MCF 10A (cell line): ENCODE measurements at places on chromosomes 6 and 20. TPM values are rescaled to one million over a fixed set of nuclear protein-coding genes. Genes with fewer than 3 reads are reported as not detected.
A peak's percentile ranks its signal among the peaks of the same experiment; 100 is the strongest.

- DNase-seq: no peak
Measured at GRCh38 chr6:63672582-63673129, 37.1 kb downstream of the PHF3 start.

GRCh38 chr6:19578481-19578880 lies 258.7 kb upstream of the ID4 start:
- DNase-seq: no peak

- DNase-seq: no peak
Measured at GRCh38 chr20:2460752-2461424, 9.7 kb downstream of the SNRPB start.

GRCh38 chr6:51777618-51778017 lies 309.8 kb downstream of the PKHD1 start:
- DNase-seq: no peak

DNA sequence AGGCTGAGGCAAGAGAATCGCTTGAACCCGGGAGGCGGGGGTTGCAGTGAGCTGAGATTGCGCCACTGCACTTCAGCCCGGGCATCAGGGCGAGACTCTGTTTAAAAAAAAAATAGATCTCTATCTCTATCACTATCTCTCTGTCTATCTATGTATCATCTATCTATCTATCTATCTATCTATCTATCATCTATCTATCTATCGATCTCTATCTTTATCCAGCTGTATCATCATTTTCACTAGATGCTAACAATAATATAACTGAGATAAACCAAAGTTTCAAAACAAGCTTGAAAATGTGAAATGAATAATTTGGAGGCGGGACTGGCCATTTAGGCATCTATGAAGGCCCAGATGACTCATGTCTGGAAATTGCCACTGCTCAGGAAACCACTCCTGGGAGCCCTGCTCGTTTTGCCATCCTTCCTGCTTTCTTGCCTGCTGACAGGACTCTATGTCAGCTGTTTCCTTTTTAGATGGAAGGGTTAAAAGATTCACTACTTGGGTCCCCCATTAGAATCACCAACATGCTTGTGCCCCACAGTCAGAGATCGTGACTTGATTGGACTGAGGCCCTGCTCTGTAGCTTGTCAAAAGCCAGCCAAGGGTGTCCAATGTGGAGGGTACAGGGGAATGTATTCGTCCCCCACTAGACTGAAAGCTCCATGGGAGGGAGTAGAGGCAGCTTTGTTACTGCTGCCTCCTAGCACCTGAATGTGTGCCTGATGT lies 61.7 kb downstream of the UTRN start:
- peak; percentile 83 for DNase-seq

GRCh38 chr6:30443657-30444450 lies 45.5 kb upstream of the HLA-E start:
- peak; percentile 31 for DNase-seq

DNA sequence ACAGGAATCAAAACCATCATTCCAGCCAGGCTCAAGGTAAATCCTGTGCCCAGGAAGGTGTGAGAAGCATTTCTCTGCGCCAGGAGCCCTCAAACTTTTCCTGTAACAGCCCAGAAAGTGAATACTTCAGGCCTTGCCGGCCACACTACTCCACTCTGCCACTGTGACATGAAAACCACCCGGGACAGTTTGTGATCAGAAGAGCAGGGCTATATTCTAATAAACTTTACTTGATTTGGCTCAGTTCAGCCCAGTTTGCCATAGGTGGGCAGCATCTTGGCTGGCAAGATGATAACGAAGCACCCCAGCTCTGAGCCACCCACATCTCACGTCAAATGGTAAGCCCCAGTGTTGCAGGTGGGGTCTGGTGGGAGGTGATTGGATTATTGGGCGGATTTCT lies 249.4 kb downstream of the DLL1 start:
- DNase-seq: no peak

DNA sequence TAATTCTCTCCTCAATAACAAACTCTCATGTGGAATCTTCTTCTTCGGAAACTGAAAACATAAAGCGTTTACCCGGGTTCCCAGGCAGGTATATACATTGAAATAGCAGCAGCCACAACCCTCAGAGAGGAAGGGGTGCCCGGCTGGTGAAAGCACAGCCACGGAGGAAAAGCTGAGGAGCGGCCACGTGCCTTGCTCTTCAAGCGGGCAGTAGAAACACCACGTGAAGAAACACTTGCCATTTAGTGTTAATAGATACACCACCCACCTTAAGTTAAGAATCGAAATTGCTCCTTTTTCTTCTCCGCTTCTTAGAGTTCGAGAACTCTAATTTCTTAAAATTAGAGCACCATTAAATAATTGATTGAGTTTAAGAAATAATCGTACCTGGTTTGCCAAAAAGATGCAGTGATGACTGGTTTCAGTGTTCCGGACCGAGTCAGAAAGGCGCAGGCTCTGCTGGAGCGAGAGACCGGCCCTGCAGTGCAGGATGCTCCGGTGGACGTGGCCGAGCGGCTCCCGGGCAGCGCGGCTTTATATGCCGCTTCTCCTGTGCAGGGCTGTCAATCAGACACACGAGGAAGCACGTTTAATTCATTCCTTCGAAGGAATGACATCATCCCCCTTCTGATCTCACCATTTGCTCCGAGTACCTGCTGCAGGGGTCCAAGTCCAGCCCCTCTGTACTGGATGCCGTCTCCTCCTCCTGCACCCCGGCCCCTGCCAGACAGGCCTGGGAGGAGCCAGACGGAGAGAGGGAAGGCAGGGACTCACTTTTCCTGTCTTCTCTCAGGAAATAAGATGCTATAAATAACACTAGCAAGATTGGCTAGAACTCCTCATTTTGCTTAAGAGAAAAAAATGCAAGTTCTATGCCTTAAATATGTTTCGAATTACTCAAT lies at the start of gene THBS2:
THBS2 (minus strand) TSS at position 510 of the 902 bp plus-strand sequence. CDS start 3,062 bp downstream, outside the sequence.
- no peak for DNase-seq

- DNase-seq: no peak
Measured at GRCh38 chr6:157304899-157305663, 18.2 kb downstream of the TMEM242 start.

DNA sequence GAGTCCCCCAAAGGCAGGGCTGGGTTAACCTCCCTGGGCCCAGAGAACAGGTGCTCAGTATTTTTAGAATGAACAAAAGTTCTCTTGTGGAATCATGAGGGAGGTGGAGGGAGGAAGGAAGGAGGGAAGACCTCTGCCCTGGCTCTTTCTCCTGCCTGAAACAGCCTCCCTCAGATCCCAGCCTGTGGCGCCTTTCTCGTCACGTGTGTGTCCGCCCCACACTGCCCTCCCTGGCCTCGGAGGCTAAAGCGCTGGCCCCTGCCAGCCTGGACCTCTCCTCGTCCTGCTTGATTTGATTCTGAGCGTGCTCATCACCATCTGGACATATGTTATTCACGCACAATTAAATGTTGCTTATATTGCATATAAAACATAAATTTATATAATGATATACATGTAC lies 40.9 kb downstream of the PHACTR3 start:
- no peak for DNase-seq

DNA sequence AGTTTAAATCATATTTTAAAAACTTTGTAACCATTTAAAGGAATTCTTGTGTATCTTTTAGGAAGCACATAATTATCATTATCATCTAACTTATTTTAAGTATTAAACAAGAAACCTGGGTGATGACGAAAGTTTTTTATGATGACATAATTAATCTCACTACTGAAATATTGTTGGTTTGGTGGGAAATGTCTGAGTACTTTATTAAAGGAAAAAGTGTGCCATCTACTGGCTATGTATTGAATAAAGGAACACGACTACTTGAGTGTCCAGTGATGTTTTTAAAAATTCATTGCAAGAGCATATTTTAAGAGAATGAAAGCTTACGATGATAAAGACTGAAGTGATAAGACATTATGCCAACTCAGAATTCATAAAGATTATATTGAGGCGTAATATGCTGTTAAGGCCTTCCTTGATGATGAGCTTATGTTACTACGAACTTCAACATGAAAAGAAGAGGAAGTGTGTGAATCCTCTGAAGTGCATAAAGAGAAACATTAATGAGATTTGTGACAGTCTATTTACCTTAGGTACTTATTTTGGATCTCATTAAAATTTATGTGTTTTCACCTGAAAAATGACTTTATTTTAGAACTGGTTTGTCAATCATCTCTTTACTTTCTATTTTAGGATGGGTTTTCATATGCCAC lies 12.0 kb upstream of the TRMT11 start:
- peak; percentile 66 for DNase-seq

The TRIM40 gene
- not detected in 2 replicates for total RNA-seq

The GPX5 gene
- total RNA-seq: not detected in 2 replicates

The SLC44A4 gene
- not detected in 2 replicates for total RNA-seq

The ADGRF5 gene
- total RNA-seq: not detected in 2 replicates

The HLA-C gene
- 151 and 228 TPM in 2 replicates for total RNA-seq

The SNAP25 gene
- not detected in 2 replicates for total RNA-seq

The C20orf96 gene
- total RNA-seq: 2.4 and 3.8 TPM in 2 replicates
